Right hindlimb (tissue), 1 donor: ENCODE measurements at places on chromosomes 7 and 10.

- DNase-seq = peak; percentile 43
Observed at GRCh38 chr10:103197174-103197573, 4.1 kb upstream of the NT5C2 start.

GRCh38 chr7:40760293-40760964 lies 625.6 kb downstream of the SUGCT start:
- DNase-seq = no peak

GRCh38 chr10:35600193-35600592 lies 4.9 kb upstream of the GJD4 start:
- no peak for DNase-seq

GRCh38 chr10:57799625-57800024 lies 468.1 kb downstream of the IPMK start:
- no peak for DNase-seq

GRCh38 chr10:5544216-5544805 lies 19.6 kb downstream of the CALML3 start:
- no peak for DNase-seq

DNA sequence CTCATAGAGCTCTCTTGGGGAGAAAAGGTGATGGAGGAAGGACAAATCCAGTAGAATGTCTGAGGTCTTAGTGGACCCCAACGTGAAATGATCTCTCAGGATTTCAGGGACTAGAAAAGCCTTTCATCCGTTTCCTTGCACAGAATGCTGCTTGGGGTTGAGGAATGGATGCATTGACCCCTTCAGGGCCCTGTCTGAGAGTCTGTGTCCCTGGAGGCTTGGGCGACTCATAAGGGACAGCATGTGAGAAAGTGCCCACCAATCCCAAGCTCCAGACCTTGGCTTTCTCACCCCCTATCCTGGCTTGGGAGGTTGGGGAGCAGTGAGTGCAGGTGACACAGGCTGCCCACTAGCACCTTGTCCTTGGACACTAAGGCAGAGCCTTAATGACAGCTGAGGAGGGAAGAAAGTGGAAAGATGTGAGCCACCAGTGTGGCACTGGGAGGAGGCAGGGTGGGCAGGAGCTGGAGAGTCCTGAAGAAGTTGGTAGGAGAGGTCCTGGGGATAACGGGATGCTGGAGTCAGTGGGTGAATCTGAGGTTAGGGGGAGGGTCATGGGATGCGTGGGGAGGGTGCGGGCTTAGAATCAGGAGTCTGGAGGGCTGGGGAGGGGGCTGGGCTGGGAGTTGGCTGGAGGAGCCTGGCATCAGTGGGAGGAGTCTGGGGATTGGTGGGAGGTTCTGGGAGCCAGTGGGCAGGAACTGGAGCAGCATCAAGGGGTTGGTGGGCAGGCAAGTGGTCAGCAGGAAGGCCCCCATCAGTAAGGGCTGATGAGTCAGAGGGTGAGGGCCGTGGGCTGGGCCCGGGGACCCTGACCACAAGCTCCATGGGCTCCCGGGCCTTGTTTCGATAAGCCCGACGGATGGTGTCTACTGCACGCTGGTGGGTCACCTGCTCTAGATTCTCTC lies 8.6 kb downstream of the LZTS2 start:
- DNase-seq = no peak

- DNase-seq = no peak
Observed at GRCh38 chr7:1053002-1053411, 8.7 kb downstream of the GPR146 start.

DNA sequence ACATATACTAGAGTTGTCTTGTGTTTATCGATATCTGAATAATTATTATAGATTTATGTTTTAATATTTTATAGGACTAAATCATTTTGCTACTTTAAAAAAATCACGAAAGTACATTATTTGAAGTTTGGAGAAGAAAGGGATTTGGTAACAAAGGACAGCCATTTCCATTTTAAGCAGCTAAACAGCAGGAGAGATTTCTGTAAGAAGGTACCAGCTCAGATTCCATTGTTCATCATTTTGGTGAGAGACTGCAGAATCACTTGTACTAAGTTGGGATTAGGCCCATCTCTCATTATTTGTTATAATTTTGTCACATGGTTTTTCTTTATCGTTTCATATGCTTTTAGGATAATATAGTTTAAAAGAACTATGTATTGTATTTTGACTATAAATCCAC lies 46.7 kb downstream of the PALS2 start:
- no peak for DNase-seq

DNA sequence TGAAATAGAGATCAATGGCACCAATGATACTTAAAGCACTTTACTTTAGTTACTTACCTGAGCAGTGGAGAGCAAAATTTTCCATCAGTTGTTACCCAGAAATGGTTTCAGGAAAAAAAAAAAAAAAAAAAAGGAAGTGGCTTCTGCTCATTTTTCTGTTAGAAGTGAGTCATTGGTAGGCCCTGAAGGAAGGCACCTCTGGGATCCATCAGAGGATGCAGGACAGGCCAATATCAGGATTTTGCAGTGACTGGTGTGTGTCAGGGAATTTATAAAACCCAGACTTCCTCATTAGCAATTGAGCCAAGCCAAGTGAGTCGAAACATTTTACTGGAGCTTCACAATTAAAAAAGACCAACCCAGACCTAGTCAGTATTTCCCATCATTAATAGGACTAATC lies 2.3 kb upstream of the SMIM30 start:
- DNase-seq = no peak

DNA sequence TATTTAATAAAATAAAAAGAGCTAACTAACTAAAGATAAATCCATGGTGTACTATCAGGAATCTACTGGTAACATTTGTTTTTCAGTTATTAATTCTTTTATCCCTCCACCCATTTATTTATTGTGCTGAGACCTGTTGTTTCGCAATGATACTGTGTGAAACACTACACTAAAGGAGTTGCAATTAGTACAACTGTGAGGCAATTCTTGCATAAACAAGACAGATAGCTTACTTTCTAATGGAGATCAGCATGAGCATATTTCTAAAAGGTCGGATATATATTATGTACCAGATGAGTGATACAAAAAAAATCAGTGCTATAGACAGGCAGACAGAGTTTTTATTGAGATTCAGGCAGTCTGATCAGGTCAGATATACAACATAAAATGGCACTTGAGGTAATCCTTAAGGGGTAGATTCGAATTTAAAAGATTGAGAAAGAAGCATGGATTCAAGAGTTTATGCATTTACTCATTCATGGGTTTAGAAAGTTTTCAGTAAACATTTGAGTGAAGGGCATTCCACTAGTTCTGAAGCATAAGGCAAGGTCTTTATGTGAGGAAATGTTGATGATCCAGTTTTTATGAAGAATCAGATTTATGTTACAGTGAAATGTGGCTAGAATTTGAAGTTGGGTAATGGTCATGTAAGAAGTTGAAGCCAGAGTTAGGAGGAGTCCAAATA lies 147.6 kb downstream of the POLR1F start:
- no peak for DNase-seq

GRCh38 chr7:28405662-28406061 lies 6.7 kb upstream of the CREB5 start:
- DNase-seq = peak; percentile 21

- DNase-seq = no peak
Observed at GRCh38 chr7:29284696-29285443, 90.3 kb downstream of the CHN2 start.

DNA sequence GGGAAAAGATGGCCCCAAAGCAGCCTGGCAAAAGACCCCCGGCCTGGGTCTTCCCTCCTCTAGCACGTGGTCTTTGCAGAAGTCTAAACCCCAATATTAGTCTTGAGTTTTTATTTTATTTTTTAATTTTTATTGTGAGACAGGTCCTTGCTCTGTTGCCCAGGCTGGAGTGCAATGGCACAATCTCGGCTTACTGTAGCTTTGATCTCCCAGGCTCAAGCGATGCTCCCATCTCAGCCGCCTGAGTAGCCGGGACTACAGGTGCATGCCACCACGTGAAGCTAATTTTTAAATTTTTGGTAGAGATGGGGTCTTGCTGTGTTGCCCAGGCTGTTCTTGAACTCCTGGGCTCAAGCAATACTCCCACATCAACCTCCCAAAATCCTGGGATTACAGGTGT lies 40.3 kb upstream of the MXI1 start:
- no peak for DNase-seq

DNA sequence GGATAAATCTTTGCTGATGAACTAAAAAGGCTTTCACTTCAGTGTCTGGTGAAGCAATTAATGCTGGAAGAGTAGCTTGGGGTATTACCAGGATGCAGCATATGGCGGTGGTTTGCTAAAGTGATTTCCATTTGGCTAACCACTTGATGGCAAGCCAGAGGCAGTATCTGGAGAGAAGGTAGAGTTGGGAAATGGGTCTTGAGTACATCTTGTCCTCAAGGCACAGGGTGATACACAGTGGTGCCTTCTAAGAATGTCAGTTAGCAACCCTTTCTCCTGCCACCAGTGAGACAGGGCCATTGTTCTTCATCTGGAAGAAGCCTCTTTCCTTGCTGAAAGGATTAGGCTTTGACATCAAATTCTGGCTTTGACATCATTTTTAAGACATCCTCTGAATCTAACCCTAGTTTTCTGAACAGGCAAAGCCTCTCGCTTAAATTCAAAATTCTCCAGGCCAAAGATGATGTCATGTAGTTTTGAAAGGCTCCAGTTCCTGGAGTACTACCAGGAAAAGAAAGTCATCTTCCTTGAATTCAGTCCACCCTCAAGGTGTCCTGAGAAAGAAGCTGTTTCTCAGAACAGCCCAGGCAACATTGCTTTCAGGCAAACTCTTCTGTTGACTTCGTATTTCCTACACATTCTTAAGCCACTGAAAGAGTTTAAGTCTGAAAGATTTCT lies 162.4 kb downstream of the ARID5B start:
- DNase-seq = peak; percentile 39

DNA sequence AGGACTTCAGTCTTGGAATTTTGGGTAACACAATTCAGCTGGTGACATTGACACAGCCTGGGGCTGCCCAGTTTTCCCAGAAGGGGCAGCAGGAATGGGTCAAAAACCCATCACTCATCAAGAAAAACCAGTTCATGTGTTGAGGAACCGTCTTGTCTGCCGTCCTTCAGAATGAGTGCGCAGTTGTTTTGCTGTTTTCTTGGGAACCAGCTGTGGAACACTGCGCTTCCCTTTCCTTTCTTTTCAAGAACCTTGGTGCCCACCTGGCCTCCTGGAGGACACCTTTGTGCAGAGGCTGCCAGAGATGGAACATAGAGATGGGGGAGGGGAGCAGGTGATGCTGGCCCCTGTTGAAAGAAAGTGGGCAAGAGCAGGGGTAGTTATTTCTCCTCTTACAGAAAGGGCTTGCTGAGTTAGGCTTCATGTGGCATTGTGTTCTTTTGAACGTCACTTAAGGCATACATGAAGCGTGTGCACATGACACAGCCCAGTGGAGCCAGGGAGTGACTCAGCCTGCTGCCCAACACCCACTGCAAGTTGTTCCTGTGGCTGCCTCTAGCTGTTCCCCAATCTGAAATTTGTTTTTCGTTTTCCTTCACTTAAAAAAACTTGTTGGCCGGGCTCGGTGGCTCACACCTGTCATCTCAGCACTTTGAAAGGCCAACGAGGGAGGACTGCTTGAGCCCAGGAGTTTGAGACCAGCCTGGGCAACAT lies 87.4 kb upstream of the TNS3 start:
- peak; percentile 45 for DNase-seq

DNA sequence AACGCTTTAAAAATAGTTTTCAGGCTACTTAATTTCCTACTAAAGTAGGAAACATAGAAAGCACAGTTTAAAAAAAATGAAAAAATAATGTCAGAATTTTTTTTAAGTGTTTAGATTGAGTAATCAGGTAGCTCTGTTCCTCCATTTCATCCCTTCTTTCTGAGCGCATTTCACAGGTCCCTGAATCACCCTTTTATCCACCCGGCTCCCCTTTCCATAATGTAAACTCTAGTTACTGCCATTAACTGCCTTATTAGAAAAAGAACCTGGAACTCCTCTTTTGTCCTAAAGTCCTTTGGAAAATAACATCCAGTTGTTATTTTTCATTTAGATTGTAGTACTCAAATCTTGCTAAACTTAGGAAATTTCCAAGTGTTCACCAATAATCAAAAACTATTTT lies 5.8 kb downstream of the KCND2 start:
- no peak for DNase-seq

GRCh38 chr10:124204726-124205125 lies 111.3 kb upstream of the CHST15 start:
- peak; percentile 3 for DNase-seq

- DNase-seq = no peak
Observed at GRCh38 chr7:84666651-84667050, 472.1 kb upstream of the SEMA3A start.

DNA sequence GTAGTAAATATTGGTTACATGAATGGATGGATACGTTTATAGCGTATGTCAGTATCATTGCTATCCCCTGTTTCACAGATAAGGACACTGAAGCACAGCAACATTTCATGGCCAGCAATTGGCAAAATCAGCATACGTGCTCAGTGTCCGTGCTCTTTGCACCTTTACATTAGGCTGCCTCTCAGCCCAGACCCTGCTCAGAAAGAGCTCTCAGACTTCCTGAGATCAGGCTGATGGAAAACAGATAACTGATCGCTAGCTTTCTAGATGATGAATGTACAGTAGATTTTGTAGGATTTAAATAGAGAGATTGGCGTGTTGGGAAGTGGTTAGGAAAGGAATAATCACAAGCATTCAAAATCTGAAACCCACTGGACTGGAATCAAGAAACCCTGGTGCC lies 106.7 kb downstream of the ARID5B start:
- no peak for DNase-seq
